ENCODE measurements at places on chromosomes 1 and 21.

GRCh38 chr21:46009951-46010705 lies 28.6 kb downstream of the COL6A1 start:
- no peak for DNase-seq

DNA sequence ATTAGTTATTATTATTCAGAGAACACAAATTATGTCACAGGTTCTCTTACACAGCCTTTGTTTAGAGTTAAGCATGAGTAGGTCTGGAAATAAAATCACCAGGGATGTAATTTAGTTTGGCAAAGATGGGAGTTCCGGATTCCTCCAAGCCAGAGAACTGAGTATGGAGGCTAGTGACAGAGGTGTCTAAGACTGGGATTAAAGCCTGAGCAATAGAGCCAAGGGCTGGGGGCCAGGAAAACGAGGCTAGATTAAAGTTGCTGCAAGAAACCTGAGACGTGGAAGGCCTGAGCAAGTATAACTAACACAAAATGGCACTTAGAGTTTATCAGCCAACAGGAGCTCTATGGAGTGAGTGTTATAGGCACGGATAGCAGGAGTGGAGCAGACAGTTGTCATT lies 381.6 kb downstream of the SRGAP2C start:
- no peak for DNase-seq

- peak; percentile 45 for DNase-seq
Measured at GRCh38 chr1:184160236-184160635, 108.7 kb downstream of the TSEN15 start.

GRCh38 chr1:169487133-169487532 lies 1.4 kb upstream of the SLC19A2 start:
- no peak for DNase-seq

DNA sequence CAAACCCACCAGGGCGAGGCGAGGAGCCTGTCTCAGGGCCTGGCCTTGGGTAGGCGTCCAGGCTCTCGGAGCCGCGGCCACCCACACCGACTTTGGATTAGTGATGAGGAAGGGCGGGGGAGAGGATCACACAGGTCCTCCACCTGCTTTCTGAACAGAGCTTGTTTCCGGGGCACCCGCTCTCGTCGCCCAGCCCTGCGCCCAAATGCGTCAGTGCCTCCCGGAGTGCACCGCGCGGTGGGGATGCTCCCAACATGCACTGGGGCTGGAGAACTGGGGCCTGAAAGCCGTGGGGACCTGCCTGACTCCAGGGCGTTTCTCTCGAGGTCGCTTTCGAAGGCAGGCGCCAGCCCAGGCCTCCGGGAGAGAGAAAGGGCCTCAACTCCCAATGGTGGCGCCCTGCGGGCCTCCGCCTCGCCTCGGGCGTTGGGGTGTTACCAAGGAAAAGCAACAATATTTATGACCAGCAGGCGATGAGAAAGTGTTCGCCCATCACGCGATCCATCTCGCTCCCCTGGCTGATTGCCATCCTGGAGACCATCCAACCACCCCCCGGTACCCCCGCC lies 8.9 kb upstream of the LHX8 start:
- no peak for DNase-seq

DNA sequence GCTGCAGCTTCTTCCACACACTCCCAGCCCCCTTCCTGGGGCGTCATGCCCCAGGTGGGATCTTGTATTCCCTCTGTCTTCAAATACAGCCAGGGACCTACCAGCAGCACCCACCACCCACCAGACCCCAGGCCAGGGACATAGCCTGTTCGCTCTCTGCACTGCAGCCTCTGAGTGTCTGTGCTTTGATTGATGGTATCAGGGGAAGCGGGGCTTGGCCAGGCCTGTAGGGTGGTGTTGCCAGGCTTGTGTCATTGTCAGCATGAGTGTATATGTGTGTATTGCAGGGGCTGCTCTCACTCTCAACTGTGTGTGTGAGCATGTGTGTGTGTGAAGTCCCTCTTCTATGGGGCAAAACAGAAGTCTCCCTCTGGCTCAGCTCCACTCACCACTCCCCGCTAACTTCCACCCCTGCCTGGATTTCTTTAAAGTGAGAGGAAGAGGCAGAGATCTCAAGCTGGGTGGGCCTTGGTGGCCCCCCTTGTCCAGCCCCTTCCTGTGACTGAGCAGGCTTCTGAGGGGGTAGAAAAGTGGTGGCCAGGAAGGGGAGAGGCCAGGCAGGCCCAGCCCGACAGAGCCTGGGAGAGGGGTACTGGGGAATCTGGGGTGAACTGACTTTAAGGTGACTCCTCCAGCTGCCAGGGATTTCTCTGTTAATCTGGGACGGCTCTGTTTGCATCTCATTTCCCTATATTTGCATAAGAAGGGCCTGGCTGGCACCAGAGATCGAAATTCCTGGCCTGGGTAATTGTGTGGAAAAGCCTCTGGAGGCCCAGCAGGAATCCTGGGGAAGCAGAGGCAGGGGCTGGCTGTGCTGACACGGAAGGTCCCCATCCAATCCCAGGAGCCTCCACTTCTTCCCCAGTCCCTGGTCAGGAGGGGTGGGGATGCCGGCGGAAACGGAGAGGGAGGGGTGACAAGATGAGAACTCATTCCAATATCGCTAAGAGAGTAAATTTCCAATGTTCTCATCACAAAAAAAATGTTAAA lies 18.6 kb upstream of the ADGRB2 start:
- no peak for DNase-seq

DNA sequence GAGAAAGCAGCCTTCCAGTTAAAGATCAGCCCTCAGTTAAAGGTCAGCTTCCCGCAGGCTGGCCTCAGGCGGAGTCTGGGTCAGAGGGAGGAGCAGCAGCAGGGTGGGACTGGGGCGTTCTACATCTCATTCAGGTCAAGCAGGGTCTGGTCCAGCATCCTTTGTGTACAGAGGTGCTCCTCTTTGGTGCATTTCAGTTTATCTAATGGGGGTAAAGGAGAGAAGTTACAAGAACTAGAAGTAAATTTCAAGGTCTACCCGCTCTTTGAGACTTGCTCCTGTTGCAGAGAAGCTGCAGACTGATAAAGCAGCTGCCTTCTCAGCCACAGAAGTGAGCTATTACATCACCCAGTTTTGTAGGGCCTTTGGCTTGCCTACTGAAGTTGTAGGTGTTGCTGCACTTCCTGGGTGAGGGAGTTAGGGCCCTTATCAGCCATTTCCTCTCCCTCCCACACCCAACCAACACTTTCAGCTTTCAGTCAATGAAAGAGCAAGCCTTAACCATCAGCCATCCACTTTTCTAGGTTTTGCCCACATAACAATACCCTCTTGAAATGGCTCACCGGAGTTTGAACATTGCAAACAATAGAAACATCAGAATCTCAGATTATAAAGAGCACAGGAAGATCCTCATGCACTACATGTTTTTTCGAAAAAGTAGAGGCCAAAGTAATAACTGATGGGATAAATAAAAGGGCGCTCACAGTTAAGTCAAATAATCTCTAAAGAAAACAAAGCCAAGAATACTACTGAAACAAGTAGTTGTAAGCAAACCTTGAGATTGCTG lies 2.8 kb upstream of the NUP210L start:
- peak; percentile 97 for DNase-seq

DNA sequence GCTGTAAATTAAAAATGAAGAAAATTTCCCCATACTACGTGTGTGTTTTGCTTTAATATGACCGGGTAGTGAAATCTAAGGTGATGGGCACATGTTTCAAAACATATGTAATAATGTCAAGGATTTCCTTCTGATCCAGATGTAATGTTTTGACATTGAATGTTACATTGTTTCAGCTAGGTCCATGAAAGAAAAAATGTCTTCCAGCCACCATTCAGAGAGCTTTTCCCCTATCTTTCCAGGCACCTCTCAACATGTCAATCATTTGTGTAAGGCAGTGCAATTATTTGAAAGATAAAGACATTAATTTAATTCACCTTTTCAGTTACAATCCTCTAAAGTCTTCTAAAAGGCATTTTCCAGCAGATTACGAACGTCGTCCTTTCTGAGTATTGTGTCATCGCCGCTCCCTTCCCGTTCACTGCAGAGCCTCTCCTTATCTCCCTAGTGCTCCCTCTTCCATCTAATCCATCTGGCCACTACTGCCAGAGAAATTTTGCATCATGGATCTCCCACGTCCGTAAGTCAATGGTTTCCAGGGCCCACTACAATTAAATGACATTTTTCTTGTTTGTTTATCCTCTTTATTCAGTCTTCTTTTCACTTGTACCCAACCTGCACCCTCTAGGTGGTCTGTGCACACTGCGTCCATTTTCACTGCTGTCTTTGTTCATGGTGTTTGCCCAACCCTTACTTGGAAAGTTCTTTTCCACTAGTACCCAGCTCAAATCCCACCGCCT lies 1.3 kb upstream of the VAMP3 start:
- DNase-seq, result no peak

DNA sequence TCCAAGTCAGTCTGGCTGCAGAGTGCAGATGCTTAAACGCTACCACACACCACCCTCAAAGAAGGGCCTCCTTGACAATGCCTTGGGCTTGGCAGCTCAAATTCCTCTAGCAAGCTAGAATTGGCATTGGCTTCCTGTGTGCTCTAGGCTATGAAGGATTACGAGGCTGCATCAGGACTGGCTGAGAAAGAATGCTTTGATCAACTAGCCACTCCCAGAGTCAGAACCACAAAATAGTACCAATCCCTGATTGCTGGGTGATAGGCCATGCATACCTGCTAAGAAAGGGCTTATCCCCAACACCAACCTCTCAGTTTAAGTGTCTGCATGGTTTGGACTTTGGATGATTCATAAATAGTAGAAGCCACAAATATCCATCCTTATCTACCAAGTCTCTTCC lies 504.9 kb downstream of the OMA1 start:
- no peak for DNase-seq

DNA sequence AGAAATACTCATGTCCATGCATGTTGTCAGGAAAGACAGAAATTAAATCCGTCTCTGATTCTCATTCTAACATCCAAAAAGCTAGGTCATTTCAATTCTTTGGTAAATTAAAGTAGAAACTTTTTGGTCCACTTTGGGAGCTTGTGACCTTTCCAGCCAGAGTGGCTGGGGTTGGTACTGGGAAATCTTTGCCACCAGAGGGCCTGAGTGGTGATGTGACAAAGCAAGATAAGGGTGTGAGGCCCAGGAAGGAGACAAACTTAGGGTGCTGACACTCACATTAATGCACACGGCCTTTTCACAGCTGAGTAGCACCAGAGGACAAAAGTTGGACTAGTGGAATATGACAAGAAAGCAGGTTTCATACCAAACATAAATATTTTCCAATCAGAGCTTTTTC lies 144.3 kb downstream of the DNM3 start:
- DNase-seq, result no peak

DNA sequence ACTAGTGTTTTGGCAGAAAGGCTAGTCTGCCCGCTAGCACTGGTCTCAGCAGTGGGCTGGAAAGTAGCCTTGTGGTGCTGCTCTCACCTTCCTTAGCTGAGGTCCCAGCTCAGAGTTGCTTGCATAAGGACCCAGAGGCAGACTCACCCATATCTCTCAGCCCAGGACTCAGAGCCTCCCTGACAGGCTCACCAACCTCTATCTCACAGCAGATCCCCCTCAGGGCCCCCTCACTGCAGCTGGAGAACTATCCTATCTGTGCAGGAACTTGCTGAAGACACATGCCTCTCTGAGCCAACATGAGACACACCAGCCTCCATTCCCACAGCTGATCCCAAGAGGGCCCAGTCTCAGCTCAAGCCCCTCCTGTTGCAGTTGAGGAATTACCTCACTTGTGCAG lies 82.6 kb downstream of the IARS2 start:
- no peak for DNase-seq

DNA sequence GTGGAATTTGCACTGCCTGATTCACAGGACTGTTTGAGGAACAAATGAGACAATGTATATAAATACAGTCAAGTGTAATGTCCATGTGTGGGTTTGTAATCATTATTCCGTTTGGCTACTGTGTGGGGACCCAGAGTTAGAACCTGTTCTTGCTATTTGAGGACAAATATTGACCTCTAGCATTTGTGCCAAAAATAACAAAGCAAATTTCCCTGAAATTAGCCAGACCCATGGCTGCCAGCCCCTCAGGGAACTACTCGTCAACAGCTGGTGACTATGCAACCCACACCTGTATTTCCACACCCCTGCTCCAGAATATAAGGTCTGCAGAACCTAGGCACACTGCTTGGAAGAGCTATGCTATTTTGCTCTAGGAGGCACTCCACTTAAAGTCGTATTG lies 70.7 kb downstream of the KCNJ6 start:
- DNase-seq, result no peak

GRCh38 chr1:33503506-33503905 lies 31.1 kb downstream of the ZSCAN20 start:
- DNase-seq, result no peak

GRCh38 chr1:170863621-170864020 lies 71.7 kb upstream of the MROH9 start:
- no peak for DNase-seq

DNA sequence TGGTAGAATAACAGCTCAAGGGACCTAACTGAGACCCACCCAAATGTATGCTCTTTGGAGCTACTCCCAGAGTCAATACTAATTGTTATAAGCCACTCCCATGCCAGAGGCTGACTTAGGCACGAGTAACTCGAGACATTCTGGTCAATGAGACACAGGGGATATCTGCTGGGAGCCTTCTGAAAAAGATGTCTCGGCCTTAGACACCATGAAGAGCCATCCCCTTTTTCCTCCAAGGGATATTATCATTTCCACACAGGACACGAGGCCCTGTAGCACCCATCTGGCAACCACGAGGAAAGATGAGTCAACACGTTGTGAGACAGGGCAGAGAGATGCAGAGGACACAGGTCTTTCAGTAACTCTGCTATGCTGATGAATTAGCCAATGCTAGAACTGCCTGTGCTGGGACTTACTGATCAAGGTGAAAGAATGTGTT lies 30.7 kb downstream of the ITPKB start:
- no peak for DNase-seq

DNA sequence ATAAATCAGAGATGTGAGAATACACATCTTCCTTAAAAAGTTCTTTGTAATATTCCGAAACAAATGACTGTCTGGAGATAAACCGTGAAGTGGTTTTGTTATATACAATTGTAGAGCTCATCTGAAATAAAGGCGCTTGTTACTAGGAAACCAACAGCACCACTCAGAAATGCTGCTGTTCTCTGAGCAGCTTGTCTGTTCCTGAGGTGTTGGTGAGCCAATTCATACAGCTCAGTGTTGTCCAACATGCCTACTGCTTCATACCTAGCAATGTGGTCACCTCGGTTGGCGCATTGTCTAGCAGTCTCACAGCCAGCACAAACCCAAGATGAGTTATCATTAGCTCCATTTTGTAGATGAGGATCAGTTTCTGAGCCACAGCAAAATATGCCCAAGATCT lies 44.4 kb downstream of the GFI1 start:
- DNase-seq, result no peak

DNA sequence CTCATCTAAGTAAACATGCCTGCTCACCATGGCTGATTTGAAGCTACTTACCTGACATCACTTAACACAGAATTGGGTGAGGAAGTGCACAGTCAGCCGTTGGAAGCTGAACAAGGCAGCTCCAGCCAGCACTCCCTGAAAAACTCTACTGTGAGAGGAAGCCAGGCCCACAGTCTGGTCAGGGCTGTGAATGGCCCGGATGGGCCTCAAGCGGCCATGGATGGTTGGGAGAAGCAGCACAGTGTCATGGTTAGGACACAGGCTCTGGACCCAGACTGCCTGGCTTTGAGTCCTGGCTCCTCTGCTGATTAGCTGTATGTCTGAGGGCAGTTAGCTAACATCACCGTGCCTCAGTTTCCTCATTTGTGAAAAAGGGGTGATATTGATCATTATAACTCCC lies 267.8 kb downstream of the GRIK3 start:
- no peak for DNase-seq
